ENCODE measurements at places on chromosomes 13 and 19.

- peak; percentile 77 for DNase-seq
Measured at GRCh38 chr19:610801-611480, 21.3 kb downstream of the HCN2 start.

DNA sequence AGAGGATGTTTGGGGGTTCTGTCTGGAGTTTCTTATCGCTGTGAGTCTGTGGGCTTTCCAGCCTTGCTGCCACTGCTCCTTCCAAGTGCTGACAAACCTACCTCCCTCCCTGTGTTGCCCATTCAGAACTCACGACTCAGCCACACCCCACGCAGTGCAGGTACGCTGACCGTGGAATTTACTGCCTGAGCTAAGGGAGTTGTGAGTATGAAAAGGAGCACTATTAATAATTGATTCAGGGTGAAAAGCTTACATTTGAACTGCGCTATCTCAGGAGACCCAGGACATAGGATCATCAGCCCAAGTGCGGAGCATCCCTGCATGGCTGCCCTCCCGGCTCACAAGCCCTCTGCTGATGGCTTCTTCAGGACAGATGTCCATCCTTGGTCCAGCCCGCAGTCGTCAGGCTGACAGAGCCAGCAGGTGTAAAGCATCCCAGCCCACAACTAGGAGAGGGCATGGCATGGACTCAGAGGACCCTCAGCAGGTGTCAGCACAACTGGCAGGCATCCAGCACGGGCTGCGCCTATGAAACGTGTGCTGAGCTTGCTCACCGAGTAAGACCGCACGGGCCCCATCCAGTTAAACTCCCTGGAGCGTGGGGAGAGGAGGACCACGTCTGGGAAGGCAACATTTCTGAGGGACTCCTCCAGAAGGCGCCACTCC, 244.0 kb downstream of the COL4A1 start:
- DNase-seq, result no peak

DNA sequence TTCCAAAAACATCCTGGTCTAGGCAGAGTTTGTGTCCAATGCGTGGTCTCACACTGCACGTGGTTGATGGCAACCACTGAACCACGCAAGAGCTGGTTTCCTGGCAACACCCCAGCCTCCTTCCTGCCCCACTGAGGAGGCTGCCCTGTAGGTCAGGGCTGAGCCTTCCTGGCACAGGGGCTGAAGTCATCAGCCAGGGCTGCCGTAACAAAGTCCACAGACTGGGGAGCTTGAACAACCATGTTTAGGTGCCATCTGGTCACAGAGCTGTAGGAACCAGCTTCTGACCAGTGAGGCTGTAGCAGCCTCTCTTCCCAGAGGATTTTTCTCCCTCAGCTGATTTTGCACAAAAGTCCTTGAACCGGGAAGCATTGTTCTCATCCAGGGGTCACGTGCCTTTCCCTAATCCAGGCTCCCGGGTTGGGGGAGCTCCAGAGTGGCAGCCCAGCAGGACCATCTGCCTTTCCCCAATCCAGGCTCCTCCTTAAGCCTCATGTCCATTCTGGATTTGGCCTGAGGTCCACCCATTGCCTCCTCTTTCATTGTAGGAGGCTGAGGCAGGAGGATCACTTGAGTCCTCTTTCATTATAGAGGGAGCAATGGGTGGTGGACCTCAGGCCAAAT, 53.9 kb downstream of the CHST8 start:
- DNase-seq, result no peak

DNA sequence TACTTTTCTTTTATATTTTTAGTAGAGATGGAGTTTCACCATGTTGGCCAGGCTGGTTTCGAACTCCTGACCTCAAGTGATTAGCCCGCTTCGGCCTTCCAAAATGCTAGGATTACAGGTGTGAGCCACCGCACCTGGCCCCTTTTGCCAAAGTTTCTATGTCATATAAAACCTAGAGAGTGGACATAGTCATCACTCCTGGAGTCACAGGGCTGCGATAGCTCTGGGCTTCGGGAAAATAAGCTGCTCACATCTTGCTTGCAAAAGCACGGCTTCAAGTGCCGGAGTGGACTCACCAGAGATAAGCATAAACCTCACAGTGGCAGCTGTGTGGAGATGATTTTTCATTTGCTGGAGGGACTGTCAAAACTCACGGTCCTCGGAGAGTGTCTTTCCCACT, 171.2 kb downstream of the TEX29 start:
- DNase-seq, result no peak

- DNase-seq, result no peak
Measured at GRCh38 chr19:11256189-11256588, 6.1 kb downstream of the DOCK6 start.

- DNase-seq, result no peak
Measured at GRCh38 chr13:104872153-104872552, 1663.3 kb downstream of the EFNB2 start.

DNA sequence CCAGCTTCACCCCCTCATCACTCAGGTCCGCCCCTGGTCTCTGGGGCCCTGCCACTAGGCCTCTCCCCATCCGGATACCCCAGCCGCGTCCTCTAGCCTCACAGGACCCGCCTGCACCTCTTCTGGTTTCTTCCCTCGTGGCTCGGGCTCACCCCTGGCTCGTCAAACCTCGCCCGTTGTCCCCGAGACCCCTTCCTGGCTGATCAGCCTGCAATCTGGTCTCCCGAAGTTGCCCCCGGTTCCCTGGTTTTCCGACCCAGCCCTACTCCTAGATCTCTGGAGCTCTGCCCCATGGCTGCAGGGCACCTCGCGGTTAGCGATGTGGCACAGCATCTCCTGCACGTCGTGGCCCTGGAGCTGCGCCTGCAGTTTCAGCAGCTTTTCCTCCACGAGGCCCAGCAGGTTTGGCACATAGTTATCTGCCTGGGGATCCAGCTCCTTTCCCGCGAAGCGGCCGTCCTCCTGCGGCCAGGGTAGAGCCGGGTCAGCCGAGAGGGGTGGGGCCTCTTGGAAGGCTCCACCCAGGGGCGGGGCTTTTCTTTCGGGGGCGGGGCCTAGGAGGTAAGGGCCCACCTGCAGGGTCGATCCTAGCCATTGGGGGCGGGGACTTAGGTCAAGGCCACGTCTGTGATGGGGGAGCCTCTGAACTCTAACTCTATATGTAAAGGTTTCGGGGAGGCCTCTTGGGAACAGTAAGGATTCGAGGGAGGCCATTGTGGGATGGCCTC, 2.4 kb upstream of the RGL3 start:
- no peak for DNase-seq

DNA sequence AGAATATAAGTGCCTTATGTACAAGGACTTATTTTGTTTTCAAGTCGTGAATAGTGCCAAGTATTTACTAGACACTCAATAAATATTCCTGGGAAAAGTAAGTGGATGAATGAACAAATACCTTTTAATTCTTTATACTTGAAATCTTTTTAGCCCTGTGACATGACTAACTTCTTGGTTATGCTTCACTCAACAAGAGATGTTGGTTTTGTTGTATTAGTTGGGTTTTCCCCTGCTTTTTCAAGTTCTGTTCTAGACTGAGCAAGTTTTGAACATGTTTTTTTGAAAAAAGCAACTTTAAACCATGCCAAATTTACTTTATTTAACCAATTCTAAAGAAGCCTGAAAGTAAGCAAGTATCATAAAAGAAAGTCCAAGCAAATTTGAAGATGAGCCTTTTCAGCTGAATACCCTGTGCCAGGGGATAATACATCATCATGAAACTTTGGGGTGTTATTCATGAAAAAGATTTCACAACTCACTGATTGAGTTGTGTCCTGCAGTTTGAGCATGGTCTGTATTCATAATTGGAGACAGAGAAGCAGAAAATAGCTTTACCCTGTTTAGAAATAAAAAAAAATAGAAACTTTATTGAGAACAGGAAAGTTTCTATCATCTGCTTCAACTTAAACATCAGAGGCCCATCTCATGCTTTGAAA, 11.1 kb downstream of the LMO7 start:
- no peak for DNase-seq

DNA sequence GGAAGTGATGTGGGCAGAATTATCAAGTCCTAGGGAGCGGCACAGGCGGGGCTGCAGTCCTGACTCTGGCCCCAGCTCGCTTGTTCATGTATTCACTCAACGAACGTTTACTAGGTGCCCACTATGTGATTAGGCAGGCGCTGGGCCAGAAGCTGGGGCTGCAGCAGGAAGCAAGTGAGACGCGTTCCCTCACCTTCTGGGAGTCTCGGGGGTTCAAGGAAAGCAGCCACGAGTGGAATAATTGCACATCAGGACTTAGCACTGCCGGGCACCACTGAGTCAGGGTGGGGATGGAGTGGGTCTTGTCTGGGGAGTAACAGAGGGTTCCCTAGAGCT, 2.5 kb upstream of the LMTK3 start:
- no peak for DNase-seq

DNA sequence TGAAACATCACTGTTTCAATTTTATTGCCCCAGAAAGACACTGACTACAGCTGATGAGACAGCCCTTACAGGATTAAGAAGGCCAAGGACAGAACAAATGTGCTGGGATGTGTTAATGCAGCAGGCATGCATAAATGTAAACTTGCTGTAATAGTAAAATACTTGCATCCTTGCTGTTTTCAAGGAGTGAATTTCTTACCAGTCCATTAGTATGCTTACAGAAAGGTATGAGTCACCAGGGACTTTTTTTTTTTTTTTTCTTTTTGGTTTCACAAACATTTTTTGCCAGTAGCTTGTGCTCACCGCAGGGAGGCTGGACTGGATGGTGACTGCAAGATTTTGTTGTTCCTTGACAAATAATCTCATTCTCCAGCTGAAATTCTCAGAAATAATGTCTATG, 55.1 kb downstream of the GPR180 start:
- peak; percentile 20 for DNase-seq

GRCh38 chr13:93226623-93227279, at the start of gene GPC6:
GPC6 (plus strand) TSS chr13:93226807.
- no peak for DNase-seq

DNA sequence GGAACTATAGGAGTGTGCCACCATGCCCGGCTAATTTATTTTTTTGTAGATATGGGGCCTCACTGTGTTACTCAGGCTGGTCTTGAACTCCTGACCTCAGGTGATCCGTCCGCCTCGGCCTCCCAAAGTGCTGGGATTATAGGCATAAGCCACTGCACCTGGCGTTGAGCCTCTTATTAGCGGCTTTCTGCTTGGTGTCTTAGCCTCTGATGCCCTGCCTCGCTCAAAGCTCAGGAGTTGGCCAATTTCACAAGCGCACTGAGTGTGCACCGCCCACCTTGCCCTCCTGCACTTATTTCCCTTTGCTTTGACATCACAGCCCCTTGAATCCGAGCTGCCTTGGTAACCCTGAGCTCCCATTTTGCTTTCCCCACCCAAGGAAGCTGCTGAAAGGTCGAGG, 10.1 kb downstream of the YIPF2 start:
- DNase-seq, result no peak

- DNase-seq, result no peak
Measured at GRCh38 chr13:67859904-67860303, 629.8 kb upstream of the PCDH9 start.

- DNase-seq, result no peak
Measured at GRCh38 chr19:2615782-2616181, 86.7 kb downstream of the GNG7 start.

DNA sequence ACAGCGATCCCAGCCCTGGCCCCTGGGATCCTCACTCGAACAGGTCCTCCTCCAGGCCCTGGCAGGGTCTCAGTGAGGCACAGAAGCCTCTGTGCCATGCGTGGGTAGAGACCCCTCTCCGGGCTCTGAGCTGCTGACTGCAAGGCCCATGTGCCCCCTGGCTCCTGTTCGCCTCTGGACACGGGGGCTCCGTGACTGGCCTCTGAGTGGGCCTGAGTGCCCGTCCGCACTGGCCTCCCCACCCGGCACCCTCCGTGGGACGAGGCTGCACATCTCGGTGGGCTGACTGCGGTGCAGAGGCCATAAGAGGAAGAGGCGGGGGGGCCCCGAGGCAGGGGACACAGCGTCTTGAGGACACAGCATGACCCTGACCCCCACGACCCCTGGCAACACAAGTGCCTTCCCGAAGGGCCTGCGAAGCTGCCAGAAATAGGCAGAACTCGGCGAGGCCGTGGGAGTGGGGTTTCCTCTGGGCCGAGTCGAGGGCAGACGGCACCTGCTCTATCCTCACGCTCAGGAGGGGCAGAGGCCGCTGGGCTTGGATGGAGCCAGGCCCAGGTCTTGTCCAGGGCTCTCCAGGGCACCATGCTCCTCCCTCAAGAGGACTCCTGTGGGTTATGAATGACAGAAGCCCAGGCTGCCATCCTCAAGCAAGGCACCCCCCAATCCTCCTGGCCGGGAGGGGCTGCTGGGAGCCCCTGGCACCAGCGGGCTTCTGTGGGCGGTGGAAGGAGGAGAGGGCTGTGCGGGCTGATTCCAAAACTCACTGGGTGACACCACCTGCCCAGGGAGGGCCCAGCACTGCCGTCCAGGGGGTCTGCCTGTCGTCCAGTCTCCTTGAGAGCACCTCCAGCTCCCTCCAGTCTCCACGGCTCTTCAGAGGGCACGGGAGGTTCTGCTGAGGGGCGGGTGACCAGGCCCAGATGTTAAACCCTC, 52.6 kb downstream of the RASA3 start:
- no peak for DNase-seq

DNA sequence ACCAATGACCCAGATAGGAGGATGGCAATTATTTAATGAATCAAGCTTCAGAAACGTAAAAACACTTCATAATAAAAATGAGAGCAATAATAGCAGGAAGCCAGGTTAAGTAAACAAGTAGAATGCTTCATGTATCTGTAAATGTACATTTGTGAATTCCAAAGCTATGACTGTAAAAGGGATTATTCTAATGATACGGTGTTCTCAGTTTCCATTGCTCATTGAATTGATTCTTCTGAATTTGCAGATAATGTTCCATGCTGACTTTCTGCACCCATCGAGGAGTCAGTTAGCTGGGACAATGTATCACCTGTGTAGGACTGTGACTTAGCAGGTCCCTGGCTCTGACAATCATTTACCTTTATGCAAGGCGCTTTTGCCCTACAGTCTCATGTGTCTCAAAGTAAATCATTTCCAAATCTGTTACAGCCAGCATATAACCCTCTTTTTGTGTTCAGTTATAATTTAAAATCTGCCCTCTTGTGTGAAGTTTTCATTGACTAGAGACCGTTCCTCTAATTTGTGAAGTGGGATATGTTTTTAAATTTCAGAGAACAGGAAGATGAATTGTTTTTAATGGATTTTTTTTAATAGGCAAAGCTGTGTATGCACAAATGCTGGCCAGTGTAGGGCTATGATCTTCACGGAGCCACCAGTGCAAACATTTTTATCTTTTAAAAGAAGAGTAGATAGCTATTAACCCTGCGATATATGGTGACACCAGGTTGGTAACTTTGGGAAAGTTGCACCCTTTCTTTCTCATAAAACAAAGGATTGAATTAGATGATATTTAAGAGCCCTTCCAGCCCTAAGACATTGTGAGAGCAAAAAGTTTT, 267.1 kb downstream of the KLF5 start:
- peak; percentile 44 for DNase-seq

DNA sequence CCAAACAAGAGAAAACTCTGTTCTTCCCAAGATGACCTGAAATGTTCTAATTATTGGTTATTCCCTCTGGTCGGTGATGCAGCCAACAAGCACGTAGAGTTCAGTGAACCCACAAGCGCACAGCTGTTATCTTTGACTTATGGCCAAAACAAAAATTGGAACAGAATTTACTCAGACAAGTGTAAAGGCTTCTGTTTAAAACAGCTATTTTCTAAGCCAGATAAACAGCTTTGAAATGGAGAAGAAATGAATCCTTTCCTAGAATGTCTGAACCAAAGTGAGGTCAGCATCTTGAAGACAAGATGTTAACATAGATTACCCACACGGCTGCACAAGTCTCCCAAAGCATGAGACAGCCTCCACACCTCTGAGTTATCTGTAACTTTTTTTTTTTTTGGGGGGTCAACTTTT, 669.2 kb downstream of the DIAPH3 start:
- DNase-seq, result no peak

- no peak for DNase-seq
Measured at GRCh38 chr19:46950526-46951170, 69.0 kb upstream of the NPAS1 start.
